ENCODE measurements at places on chromosomes 2 and 18.
A peak's percentile ranks its signal among the peaks of the same experiment; 100 is the strongest.

- DNase-seq: no peak
Measured at GRCh38 chr2:214217599-214217998, 193.3 kb upstream of the VWC2L start.

- DNase-seq: no peak
Measured at GRCh38 chr2:112887964-112888749, 22.8 kb upstream of the IL37 start.

DNA sequence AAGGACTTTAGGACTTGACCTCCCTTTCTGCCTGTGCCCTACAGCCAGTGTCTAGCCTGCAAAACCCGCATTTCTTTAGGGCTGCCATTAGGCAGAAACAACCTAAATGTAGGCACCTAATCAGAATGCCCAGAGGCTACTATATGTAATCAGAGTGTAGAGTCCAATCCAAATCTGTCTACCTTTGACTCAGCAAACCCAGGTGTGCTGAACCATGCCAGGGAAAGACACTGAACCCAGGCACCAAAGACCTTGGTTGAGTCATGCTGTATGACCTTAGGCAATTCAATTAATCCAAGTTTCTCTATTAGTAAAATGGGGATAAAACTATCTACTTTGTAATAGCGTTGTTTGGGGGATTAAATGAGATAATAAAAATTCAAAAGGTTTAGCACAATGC is 20.7 kb downstream of the CAPN14 start:
- DNase-seq: no peak

DNA sequence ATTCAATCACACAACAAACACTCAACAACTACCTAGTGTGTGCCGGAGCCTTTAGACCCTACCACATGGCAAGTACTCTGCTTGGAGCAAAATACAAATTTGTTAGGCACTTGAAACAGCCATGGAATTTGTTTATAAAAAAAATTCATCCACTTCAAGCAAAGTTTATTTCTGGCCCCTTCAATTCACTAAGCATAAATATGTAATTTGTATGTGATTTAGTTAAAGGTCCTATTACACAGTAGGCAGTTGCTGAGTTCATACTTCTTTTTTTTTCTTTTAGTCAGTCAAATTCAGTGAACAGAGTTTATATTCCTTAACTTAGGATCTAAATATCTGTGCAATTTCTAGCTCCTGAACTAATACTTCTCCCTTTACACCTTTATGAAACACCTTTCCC is 22.5 kb downstream of the GCFC2 start:
- no peak for DNase-seq

GRCh38 chr2:170504810-170505145 is 210.4 kb upstream of the SP5 start:
- DNase-seq: no peak

DNA sequence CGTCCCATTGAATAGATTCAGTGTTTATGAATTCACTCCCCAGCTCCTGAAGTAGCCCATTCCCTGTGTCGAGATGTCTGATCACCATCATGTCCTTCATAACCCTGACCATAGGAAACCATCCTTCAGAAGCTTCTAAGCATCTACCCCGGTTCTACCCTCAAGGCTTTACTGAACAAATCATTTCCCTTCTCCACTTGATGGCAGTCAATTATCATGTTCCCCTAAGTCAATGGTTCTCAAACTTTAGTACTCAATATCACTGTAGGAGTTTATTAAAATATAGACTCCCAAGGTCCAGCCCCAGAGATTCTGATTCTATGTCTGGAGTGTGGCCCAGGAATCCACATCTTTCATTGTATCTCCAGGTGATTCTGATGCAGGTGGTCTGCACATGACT is 228.4 kb upstream of the SP5 start:
- DNase-seq: no peak

GRCh38 chr2:47508641-47509040 is 105.7 kb downstream of the MSH2 start:
- peak; percentile 28 for DNase-seq

- DNase-seq: no peak
Measured at GRCh38 chr2:32436150-32436549, 79.3 kb downstream of the BIRC6 start.

GRCh38 chr2:184302506-184302905 is 295.8 kb upstream of the ZNF804A start:
- DNase-seq: no peak

DNA sequence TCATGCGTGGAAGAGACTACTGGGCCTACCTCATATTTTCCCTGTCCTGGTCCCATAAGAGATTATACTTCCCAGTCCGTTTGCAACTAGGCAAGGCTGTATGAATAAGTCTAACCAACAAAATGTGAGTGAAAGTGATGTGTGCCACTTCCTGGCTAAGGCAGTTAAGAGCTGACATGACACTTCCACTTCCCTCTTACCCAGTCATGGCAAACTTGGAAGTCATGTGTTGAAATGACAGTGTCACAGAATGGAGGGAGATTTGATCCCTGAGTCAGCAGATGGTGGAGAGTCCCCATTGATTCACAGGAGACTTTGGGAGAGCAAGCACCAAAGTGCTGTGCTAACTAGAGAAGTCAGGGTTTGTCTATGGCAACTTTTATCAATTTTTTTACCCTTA is 36.4 kb downstream of the TACR1 start:
- DNase-seq: peak; percentile 3

- DNase-seq: no peak
Measured at GRCh38 chr2:196597531-196597930, 42.0 kb upstream of the CCDC150 start.

DNA sequence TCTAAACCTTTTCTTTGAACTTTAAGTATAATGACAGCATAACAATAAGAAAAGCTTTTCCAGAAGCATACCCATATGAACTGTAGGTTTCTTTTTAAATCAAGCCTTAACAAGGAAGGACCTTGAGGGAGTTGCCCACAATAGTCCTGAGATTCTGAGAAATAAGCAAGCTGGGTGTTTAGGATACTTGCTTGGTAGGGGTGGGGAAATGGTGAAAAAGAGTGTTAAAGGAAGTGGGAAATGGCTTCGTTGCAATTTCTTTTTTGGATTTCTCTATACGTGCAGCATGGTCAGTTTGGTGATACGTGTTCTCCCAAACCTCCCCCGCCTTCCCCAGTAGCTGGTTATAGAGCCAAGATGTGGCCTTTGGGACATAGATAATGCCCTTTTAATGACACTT is 17.2 kb downstream of the INSIG2 start:
- DNase-seq: no peak

- DNase-seq: no peak
Measured at GRCh38 chr2:58562276-58562675, 321.2 kb upstream of the FANCL start.

- no peak for DNase-seq
Measured at GRCh38 chr2:104702031-104702850, 151.7 kb upstream of the POU3F3 start.

- no peak for DNase-seq
Measured at GRCh38 chr2:99877963-99878362, 264.4 kb downstream of the AFF3 start.

DNA sequence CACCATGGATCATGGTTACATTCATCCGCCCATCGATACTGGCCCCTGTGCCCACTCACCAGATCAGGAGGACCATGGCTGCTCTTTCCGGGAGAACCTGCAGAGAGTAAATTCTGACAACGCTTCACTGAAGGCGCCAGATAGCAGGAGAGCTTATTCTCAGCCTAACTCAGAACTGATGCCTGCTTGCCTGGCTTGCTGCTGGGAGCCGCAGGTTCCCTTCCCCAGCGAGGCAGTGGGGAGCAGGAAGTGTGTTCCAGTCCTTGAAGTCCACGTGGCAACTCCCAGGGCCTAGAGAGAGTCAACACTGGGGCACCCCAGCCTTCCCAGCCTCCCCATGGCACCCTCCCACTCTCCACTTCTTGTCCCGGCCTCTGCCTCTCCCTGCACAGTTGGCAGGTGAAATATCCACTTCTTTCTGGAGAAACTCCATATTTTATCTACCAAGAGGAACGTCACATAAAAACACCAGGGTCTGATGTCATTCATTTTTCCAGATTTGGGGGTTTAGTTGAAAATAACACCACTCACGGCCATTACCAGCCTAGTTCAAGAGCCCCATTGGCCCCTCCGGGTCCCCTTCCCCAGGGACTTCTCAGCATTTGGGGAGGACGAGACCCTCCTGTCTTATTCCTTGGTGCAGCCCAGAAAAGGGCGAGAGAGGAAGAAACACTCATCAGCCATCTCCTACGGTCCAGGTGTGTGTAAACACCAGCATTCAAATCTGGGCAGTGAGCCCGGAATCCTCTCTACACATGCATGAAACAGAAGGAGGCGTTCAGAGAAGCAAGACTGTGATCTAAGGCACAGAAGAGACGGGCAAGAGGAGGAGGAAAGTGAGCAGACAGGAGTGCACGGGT is 3.5 kb upstream of the TUBB6 start:
- DNase-seq: no peak

- no peak for DNase-seq
Measured at GRCh38 chr2:57443973-57444521, 602.6 kb upstream of the VRK2 start.

DNA sequence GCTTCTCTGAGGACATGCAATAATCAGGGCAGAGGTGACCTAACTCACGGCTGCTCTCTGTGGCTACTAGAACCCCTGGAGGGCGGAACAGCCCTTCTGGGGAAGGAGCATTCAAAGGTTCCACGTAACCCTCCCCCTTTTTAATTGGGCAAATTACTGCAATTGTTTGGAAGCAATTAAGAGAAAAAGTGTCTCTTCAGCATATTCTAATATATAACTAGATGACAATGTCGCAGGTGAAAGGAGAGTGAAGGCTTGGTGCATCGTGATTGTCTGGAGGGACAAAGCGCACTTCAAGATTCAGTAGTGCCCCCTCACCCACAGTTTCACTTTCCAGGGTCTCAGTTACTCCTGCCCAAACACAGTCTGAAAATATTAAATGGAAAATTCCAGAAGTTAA is 720.8 kb downstream of the DCDC2C start:
- DNase-seq: no peak

DNA sequence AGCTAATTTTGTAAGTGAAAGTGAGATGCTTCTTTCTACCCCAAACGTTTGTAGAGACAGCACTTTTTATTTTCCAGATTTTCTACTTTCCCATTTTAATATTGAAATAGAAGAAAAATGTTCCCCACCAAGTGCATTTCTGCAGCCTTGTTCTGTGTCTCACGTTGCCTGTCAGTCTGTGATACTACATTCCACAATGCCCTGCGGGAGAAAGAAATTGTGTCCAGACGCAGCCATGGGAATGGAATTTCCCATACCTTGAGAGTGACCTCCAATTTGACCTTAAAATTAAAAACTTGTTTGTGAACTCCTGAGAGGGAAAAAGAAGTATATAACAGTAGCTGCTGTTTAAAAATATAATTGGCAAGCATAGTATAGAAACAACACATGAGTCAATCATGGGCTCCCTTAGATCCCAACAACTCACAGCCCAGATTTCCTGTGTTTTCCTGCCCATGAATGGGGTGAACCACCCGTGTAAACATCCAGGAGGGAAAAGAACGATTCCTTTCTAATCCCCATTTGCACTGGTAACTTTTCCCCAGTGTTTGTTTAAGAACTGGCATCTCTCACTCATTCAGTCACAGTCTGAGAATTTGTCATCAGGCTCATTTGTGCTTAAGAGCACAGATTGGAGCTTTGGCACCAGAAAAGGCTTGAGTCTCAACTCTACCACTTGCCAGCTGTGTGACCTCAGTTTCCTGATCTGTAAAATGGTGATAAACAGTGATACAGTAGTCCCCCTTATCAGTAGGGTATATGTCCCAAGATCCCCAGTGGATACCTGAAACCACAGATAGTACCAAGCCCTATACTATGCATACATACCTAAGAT is 166.1 kb upstream of the ZNF521 start:
- no peak for DNase-seq

DNA sequence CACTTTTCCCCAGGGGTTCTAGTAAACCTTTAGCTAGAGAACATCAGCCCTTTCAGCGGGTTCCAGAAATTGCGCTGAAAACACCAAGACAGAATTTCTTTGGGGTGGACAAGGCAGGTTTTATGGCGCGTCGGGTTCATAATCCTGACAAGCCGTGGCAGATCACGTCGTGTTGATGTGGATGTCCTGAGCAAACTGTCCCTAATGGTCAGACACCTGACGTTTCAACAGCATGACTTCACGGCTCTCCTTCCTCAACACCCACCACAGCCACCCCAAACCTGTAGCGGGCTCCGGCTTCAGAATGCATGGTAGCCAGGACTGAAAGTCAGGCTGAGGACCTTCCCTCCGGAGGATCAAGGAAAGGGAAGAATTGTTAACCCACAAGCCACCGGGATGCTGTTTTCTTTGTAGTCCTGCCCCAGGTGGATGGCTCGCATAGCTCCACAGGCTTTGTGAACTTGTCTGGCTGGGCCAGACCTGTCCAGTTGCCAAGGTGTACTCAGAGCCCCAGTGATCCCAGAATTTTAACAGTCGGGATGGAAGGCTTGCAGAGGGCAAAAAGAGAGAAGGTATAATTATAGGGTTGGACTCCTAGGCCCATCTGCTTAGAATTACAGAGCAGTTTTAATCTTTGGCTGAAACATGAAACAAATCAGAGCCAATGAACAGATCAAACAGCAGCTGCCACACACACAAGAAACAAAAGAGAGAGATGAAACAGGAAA is 1.5 kb downstream of the APCDD1 start:
- DNase-seq: no peak

DNA sequence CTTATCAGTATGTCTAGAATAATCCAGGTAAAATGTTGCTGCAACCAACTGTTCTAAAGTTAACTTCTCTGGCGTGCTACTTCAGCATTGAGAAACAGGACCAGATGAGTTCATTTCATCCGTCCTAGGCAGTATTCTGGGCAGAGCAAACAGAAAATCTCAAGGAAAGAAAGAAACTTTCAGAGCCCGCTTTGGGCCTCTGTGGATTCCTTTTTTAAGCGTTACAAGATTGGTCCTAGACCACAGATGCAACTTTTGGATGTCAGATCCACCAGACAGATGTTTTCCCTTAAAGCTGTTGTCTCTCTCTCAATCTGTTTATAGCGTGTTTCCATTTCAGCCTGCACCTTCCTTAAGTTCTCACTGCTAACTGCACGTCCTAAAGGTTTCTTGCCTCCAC is 75.0 kb downstream of the BCL2 start:
- DNase-seq: no peak

- no peak for DNase-seq
Measured at GRCh38 chr2:219571311-219572236, at the start of gene OBSL1. Gene OBSL1, minus strand, starts transcription at chr2:219571539. Its CDS starts 307 bp downstream, at chr2:219571232.

Measured in activated CD4-positive, alpha-beta T cell treated with anti-CD3 and anti-CD28 coated beads, Interleukin-2, Interleukin-6, amounts not matched to agents 100 ng/mL and 50 ng/mL, durations not matched to agents 16 hours and 8 hours (primary cell).